ENCODE measurements at places on chromosomes 16 and 17.

- DNase-seq: no peak
Observed at GRCh38 chr17:5043524-5043923, 8.3 kb upstream of the SLC52A1 start.

GRCh38 chr17:58756246-58757161 lies 850 bp downstream of the PPM1E start:
- DNase-seq: no peak

DNA sequence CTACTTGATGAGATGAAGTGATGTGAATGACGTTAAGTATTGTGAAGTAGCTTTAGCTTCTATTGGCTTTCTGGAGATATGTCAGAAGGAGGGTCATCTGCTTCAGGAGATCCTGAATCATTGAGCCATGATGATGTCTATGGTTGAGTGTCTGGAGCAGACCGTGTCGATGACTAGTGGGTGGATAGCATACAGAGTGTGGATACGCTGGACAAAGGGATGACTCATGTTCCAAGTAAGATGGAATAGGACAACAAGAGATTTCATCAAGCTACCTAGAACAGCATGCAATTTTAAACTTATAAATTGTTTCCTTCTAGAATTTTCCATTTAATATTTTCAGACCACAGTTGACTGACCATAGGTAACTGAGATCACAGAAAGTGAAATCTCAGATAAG lies 116.1 kb upstream of the RBBP6 start:
- no peak for DNase-seq

- peak; percentile 49 for DNase-seq
Observed at GRCh38 chr16:2919511-2920255, 8.0 kb downstream of the FLYWCH1 start.

DNA sequence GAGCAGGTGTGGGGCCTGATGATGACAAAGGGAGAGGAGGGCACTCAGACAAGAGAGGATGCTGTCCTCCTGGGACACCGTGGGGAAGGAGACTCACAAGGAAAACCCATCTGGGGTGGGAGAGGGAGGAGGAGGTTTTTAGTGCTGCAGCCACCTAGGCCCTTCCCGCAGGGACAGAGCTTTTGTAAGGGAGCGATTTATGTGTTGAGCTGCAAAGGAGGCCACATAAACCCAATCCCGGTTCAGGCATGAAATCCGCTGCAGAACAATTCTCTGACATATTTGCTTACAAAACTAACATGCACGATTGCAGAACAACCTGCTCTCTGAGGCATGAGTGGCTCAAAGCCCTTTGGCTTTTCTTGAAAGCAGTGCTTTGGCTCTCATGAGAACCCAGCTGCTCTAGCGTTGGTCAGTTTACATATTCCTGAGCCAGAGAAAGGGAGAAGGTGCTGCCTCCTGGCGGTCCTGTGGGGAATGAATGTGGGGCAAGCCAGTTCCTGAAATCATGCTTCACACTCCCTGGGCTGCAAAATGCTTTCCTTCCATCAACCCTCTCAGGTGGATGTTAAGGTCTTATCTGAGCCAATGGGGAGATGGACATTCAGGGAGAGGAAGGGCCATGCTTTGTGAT lies 122.4 kb upstream of the NLRP1 start:
- peak; percentile 25 for DNase-seq

- DNase-seq: no peak
Observed at GRCh38 chr16:49932434-49932833, 76.5 kb upstream of the ZNF423 start.
